ENCODE measurements at places on chromosomes 13 and 19.

GRCh38 chr19:33437821-33438671, 64.5 kb downstream of the CEBPG start:
- no peak for DNase-seq

DNA sequence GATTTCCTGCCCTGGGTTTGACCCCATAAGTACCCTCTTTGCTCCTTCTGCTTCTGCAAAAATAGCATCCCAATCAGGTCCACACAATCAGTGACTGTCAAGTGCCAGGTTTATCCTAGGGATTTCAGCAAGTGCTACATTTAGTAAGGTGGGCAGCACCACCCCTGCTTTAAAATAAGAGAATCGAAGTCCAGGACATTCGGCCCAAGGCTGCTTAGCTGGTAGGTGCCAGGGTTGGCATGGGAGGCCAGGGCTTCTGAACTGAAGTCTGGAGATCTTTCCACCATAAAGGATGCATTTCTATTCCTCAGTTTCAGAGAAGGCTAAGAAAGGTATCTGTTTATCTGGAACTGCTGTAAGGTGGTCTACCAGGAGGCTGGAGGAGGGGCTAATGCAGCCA, 408.3 kb downstream of the ZNF536 start:
- DNase-seq: no peak

DNA sequence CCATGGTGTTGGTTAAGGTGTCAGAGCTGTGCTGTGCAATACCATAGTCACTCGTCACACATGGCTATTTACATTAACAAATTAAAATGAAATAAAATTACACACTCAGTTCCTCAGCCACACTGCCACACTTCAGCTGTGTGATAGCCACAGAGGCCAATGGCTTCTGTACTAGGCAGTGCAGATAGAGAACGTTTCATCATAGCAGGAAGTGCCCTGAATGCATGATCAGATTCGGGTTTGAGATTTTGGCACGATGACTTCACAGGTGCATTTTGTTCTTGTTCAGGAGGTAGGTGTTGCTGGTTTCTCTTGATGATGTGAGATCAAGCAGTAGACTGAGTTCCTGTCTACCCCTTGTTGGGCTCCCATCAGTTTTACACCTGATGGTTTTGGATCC, 6.5 kb downstream of the ARMC6 start:
- DNase-seq: no peak

- DNase-seq: peak; percentile 58
These were observed 20.1 kb upstream of the ZNRF4 start for GRCh38 chr19:5434970-5435641.

GRCh38 chr13:64551755-64552154, 2678.4 kb downstream of the PCDH9 start:
- no peak for DNase-seq

DNA sequence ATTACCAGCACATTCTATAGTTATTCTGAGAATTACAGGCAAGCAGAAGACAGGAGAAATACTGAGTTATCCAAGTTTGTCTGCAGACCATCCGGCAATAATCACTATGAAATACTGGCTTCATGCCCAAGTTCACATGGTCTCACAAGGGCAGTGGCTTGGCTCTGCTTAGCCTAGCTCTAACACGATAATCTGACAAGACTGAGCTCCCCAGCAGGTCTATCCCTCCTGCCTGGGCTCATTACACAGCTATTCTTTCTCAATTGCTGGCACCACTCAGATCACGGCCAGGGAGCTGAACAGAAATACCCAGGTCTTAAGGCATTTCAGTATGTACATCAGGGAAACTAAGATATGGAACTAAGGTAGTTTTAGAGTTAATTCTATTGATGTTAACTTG, 361.6 kb upstream of the PCDH20 start:
- DNase-seq: peak; percentile 13

- DNase-seq: no peak
These were observed 213.3 kb downstream of the KCNRG start for GRCh38 chr13:50228527-50228926.

DNA sequence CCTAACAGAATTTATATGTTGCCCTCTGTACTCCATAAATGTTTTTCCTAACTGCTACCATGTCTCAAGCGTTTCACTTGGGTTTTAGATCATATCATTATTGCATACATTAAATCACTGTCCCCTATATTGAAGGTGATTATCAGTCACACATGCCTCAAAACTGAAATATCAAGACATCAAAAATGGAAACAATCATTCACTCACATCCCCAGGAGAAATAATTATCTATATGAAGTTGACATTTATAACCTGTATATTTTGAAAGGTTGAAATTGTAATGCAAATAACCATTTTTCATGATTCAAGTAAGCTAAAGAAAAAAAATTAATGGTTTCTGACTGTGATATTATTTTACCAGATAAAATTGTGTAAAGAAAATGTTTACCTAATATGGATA, 1695.0 kb downstream of the SLITRK1 start:
- no peak for DNase-seq

DNA sequence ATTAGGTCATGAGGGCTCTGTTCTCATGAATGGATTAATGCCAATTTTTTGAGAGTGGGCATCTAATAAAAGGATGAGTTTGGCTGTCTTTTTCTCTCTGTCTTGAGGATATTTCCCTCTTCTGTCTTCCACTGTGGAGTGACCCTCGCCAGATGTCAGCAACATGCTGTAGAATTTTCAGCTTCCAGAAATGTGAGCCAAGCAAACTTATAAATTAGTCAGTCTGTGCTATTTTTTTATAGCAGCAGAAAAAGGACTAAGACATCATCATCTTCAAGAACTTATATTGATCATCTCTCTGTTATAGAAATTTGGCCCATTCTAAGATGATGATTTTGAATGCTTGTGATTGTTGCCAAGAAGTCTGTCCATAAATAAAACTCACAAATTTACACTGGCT, 431.4 kb downstream of the FGF9 start:
- DNase-seq: no peak

GRCh38 chr13:51192348-51192747, 29.9 kb upstream of the FAM124A start:
- DNase-seq: no peak

DNA sequence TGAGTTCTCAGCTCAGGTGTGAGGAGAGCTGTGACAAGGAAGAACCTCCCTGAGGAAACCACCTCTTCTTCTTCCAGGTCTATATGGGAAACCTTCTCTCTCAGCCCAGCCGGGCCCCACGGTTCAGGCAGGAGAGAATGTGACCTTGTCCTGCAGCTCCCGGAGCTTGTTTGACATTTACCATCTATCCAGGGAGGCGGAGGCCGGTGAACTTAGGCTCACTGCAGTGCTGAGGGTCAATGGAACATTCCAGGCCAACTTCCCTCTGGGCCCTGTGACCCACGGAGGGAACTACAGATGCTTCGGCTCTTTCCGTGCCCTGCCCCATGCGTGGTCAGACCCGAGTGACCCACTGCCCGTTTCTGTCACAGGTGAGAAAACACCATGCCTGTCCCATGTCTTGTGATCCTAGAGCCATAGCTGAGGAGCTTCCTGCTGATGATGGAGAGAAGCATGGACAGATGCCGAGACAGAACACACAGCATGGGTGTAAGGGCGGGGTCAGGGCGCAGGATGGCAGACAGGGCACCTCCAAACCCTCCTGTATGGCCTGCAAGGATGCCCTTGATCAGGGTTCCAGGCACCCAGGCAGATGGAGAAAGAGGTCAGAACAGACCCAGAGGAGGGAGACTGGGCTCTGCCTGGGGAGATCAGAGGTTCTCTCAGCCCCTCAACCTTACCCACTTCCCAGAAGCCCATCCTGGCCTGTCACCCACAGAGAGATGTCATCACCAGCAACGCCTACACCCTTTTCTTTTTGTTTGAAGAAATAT, 5.4 kb downstream of the KIR3DL3 start:
- DNase-seq: no peak

DNA sequence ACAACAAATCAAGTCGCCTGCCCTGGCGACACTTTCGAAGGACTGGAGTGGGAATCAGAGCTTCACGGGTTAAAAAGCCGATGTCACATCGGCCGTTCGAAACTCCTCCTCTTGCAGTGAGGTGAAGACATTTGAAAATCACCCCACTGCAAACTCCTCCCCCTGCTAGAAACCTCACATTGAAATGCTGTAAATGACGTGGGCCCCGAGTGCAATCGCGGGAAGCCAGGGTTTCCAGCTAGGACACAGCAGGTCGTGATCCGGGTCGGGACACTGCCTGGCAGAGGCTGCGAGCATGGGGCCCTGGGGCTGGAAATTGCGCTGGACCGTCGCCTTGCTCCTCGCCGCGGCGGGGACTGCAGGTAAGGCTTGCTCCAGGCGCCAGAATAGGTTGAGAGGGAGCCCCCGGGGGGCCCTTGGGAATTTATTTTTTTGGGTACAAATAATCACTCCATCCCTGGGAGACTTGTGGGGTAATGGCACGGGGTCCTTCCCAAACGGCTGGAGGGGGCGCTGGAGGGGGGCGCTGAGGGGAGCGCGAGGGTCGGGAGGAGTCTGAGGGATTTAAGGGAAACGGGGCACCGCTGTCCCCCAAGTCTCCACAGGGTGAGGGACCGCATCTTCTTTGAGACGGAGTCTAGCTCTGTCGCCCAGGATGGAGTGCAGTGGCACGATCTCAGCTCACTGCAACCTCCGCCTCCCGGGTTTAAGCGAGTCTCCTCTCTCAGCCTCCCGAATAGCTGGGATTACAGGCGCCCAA, at the start of gene LDLR:
LDLR (plus strand) TSS at position 210 of the 760 bp plus-strand sequence; CDS start at position 296, 86 bp downstream.
- DNase-seq: peak; percentile 99

DNA sequence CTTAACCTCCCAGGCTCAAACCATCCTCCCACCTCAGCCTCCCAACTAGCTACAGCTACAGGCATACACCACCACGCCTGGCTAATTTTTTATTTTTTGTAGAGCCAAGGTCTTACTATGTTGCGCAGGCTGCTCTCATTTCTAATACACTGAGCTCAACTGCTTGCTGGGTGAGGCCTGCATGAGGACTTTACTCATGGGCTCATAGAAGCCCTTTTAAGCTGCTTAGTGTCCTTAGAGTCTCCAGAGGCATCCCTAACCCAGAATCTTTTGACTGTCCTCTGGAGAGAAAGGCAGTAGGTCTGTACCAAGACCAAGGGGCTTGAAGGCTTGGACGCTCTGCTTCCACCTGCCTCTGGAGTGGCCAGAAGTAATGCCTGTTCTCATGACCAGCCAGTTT, 141.6 kb downstream of the TM9SF2 start:
- no peak for DNase-seq

DNA sequence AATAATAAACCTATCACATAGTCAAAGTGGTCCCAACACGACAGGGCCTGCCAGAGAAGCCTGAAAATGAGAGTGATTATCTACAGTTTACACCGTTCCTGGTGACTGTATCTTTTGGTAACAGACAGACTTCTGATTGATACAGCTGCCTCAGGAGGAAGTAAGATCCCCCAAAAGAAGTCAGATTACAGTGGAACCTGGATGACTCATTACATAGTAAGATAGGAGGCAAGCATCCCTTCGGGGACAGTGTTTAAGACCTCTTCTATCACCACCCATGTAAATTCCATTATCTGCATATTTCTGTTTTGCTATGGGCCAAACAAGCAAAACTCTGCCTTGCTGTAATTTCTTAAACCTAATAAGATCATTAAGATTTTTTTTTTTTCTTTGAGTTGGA, 44.0 kb upstream of the FLT1 start:
- DNase-seq: no peak

DNA sequence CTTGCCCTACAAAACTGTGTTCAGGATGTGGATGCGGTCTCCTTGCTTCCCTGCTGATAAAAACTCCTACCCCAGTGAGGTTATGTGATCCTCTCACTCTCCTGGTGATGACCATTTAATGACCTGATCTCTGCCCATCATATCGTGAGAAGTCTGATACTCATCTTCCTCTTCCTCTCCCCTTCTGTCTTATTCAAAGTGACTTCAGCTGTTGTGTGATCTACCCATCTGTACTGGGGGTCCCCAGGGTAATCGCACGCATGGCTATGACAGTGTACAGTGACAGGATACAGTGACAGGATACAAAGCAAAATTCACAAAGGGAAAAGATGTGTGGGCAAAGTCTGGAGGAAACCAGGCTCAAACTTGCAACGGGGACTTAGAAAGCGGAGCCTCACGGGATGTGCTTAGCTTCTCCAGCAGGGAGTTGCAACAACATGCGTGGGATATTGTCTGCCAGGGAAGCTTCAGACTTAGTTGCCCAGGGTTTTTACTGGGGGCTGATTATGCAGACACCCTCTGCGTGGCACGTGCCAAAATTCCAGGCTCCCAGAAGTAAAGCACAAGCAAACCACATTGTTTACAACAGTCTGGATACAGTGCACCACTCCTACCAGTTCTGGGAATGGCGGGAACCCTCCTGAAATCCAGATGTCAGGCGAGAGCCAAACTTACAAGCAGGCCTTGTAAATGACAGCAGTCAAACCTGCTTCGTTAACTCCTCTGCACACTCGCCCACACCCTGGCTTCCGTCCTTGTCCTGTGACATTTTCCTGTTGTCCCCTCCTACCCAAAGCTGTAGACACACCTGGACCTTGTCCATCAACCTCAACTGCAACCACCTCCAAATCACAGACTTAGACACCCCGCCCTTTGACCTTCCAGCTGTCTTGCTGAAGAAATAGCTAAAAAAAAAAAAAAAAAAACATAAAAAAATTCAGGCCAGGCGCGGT, 18.0 kb upstream of the GARRE1 start:
- DNase-seq: no peak

GRCh38 chr19:48975947-48976847, 11.1 kb downstream of the FTL start:
- peak; percentile 75 for DNase-seq

- DNase-seq: no peak
These were observed 4.4 kb downstream of the SPC24 start for GRCh38 chr19:11151181-11151580.

DNA sequence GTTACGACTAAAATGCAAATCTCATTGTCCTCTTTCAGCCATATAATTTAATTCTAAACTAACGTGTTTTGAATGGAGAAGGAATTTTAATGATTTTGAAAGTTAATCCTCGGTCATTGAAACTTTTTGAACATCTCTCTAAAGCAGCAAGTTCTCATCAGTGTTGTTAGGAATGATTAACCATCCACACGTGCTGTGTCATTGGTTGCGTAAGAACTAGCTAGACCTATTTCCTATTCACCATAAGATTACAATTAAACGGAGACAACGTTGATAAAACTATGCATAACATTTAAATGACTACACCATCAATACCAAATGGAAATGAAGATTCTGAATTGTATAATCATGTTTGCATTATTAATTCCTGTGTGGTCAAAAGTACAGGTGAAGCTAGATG, 155.6 kb upstream of the IRS2 start:
- DNase-seq: no peak

GRCh38 chr13:109166804-109167203, 537.4 kb downstream of the MYO16 start:
- no peak for DNase-seq

DNA sequence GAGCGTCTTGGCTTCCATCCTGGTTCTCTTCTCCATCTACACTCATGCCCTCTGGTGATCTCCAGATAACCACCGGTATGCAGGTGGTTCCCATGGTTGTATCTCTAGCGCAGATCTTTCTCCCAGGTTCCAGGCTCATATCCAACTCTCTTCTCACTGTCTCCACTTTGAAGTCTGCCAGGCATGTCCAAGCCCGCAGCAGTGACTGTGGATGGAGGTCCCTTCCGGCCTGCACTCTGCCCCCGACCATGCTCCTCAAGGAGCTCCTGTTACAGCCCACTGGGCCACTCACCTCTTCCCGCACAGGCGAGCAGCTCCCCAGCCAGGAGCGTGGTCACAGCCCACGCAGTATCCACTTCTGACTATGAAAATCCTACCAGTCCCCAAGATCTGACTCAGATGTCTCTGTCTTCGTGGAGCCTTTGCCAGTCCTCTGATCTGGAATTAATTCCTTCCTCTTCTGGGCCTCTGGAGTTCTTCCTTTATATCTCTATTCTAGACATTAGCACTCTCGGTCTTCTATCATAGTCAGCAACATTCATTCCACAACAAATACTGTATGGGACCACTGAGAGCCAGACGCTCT, 100.2 kb downstream of the TEX26 start:
- DNase-seq: no peak

Measured in mesendoderm (in vitro differentiated cells).